ENCODE measurements at places on chromosomes 5 and 9.

GRCh38 chr9:126788046-126788445, 16.8 kb upstream of the ZBTB43 start:
- no peak for DNase-seq

DNA sequence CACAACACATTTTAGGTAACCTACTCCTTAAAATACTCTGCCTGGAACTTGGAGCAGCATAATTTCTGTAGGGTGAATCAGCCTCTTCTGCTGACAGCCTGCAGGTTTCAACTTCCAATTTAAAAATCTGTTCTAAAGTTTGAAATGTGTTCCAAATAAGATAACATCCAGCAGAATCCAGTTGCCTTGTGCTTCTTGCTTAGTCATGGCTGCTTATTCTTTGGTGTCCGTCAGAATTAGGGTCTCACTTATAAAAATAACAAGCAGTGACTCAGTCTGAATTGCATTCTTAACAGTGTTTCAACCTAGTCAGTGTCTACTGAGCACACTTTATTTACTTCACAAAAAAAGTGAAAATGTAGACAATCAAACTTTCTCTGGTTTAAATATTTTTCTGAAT, 3.7 kb downstream of the CDH6 start:
- DNase-seq = no peak

DNA sequence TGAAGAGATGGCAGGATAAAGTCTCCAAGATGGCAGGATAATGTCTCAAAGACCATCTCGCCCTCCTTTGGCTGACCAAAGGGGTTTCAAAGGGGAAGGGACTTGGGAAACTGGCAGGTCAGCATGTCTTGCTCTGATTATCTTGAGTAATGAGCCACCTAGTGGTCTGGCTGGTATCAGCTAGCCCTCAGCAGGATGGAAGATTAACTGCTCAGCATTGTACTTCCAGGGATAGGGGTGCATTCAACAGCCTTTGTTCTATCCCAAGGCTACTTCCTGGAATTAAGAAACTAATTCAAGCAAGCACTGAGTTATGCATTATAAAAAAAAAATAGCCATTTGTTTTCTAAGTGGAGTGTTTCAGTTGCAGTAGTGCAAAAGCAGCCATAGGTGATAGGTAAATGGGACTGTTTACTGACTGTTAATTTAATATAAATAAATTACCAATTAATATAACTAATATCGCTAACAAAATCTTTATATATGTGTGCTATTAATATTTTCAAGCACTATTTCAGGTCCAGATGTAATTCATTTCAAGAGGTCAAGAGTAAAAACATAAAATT, 555.5 kb downstream of the CDH9 start:
- no peak for DNase-seq

- DNase-seq = no peak
Observed at GRCh38 chr5:102802708-102803458, 47.8 kb downstream of the PAM start.

DNA sequence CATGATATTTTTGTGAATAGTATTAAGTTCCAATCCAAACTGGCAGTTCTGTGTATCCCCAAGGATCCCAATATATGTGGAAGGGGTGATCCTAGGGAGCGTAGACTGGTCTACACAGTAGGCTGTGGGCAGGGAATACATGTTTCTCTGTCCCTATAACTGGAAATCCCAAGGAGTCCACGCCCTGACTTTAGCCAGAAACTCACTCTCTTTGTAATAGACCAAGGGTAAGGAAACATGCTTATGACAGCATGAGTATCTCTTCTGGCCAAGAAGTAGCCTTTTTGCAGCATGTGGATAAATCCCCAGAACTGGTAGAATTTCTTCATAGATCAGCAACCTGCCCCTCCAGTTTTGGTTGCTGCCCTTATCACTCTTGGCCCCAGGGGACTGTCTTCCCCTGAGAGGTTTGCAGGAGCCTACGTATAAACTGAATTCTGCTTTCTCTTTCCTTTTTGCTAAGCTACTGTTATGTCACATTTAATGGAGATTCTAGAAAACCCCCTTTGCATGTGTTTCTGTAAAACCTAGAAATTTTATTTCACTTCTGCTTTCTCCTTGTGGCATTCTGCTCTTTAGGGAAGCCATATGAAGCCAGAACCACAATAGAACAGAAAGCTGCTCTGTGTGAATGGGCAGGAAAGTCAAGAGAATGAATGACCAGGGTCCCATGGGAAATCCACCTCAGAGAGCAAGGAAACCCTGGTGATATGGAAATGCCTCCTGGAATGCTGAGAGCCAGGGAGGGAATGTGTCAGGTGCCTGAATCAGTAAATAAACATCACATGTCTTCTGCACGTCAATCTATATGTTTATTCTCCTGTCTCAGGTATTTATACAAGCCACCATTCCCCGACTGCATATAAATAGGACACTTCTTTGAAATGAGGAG, 3.5 kb downstream of the IFNA2 start:
- DNase-seq = peak; percentile 66

DNA sequence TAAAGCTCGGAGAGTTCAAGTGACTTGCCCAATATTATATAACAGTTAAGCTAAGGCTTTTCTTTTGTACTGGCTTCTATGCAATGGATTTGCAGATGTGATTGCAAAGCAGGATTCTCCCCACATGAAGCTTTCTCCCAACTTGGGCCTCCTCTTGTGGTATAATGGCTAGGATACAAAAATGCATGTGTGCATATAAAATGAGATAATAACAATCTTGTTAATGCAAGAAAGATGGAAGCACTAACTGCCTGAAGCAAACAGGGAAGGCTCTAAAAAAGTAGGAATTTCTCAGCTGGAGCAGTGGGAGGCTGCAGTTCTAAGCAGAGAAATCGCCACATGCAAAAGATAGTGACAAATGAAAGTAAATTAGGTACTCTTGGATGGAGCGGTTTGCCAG, 444.2 kb upstream of the RIOK2 start:
- DNase-seq = no peak

- DNase-seq = no peak
Observed at GRCh38 chr5:157778121-157778805, 34.8 kb downstream of the LSM11 start.

GRCh38 chr5:65721050-65721719, 724 bp downstream of the SGTB start:
- peak; percentile 3 for DNase-seq

DNA sequence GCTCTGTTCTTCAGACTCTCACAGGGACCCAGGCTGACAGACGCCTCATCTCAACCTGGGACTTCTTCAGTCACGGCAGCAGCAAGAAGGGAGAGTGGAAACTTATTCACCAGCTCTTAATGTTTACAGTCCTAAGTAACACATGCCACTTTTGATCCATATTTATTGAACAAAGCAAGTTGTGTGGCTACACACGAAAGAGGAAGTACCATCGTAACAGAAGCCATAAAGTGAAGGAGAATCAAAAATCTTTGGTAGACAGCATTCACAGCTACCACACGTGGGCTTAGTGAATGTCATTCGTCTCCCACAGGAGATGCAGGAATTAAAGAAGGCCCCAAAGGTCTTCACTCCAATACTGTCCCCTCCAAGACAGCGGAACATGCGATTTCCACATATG, 582.6 kb downstream of the CETN3 start:
- no peak for DNase-seq

- DNase-seq = no peak
Observed at GRCh38 chr5:1020452-1020961, 11.9 kb downstream of the NKD2 start.

DNA sequence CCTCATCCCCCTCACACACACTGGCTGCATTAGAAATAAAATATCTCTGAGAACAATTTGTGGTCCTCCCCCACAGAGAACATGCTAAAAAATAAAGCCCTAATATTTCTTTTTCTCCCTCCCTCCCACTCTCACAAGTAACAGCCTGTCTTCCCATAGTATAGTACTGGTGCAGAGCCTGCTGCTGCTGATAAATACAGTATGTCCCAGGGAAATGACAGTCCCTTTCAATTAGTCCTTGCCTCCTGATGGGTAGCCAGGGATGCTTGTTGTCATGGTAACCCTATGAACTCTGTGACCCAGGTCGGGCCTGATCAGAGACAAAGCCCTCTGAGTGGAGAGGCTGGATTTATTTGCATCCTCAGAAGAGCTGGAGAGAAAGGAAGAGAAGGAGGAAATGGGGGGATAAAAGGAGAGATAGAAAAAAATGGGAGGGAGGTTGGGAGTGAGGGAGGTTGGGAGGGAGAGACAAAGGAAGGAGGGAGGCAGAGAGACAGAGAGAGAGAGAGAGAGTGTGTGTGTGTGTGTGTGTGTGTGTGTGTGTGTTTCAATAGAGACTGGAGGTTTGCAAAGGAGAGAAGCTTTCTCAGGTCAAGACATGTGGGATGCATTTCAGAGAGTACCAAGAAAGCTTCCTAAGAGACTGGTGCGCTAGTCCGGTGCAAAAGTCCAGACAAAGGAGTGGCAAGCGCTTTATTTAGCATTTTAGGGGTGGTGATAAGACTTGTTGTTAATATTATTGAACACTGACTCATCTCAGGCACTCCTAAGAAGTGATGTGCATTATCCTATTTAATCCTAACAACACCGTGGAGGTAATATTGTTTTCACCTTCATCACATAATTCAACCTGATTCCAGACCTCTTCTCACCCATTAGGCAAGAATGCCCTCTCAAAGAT, 260.8 kb downstream of the FAM114A2 start:
- DNase-seq = no peak

DNA sequence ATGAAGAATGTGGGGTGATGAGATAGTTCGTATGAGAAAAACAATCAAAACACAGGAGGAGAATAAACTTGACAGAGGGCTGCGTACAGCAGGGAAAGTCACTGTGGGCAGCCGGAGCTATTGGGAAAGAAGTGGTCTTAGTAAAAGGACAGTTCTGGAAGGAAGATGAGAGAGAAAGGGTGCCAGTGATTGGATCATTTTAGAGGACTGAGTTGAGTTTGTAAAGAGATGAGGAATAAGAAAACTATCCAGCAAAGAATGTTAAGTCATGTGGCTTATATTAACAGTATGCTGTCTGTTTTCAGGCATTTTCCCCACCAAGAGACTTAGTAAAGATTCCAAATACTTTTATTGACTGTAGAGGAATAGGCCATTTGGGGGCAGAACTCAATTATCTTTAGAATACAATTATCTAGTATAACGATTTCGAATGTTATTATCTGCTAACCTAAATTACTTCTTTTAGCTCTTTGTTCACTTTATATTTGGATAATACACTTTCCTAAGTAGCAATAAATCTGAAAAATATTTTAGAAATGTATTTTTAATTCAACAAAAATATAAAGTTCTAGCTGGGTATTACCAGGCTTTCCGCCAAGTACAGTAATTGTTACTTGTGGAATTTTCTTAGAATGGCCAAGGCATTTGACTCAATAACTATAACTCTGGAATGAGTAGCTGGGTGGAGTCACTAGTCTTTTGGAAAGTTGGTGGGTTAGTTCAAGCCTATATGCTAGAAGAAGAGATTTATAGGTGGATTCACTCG, 15.5 kb upstream of the LOX start:
- DNase-seq = no peak

GRCh38 chr5:67182301-67182790, 14.3 kb downstream of the CD180 start:
- peak; percentile 21 for DNase-seq

- DNase-seq = no peak
Observed at GRCh38 chr5:5558102-5558501, 135.6 kb downstream of the ICE1 start.

- no peak for DNase-seq
Observed at GRCh38 chr5:143677403-143677802, 134.6 kb upstream of the HMHB1 start.

GRCh38 chr5:96657068-96657467, 5.1 kb upstream of the CAST start:
- DNase-seq = peak; percentile 56

- DNase-seq = no peak
Observed at GRCh38 chr9:109238125-109238524, 71.1 kb upstream of the FRRS1L start.

DNA sequence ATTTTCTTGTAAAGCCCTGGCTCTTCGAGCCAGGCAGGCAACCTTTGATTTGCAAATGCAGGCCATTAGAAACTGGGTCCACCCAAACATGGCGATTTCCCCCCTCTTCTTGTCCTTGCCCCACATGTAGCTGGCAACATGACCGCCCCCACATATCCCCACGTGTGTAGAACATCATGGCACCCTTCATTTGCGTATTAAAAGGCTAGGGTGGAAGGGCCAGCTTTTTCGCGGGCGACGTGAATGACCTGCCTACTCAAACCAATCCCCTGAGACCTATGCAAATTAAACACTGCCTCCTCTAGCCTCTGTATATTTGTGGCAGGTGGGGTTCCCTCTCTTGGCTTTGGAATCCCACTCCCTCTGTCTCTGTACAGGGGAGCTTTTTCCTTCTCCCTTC, 107.0 kb upstream of the CLINT1 start:
- DNase-seq = no peak

DNA sequence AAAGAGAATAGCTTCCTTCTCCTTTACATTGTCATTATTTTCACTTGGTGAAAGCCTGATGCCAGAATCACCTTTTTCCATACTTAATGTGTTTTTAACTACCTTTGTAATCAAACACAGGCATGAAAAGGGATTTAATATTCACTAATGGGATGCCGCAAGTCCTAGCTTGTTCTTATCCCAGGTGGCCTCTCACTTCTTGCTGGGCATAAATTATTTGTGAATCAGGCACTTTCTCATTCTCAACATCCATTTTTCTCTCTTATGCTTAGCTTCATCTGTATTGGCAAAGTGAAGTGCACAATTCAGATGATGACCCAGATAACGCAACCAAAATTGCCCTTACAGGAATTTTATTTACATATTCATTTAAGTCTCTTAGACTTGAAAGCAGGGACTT, 10.9 kb downstream of the ACTL7B start:
- DNase-seq = no peak

DNA sequence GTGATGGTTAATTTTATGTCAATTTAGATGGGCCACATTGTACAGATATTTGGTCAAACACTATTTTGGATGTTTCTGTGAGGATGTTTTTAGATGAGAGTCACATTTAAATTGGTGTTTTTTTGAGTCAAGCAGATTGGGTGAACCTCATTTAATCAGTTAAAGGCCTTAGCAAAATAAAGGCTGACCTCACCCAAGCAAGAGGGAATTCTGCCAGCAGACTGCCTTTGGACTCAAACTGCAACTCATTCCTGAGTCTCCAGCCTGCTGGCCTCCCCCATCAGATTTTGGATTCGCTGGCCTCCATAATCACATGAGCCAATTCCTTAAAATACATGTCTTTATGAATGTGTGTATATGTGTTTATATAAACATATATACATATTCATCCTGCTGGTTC, 282.7 kb upstream of the POU5F2 start:
- no peak for DNase-seq

GRCh38 chr5:74422671-74423070, 217.9 kb downstream of the ENC1 start:
- no peak for DNase-seq

DNA sequence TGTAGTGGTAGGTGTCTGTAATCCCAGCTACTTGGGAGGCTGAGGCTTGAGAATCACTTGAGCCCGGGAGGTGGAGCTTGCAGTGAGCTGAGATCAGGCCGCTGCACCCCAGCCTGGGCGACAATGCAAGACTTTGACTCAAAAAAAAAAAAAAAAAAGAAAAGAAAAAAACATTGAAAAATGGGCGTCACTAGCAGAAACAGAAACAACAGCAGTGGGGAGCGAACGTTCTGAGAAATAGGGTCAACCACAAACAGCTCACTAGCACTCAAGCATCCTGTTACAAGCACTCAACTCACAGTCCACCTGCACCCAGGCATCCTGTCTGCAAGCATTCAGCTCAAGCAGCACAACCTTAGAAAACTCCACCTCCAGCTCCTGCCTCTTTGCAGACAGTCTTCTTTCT, 17.2 kb downstream of the TRIM14 start:
- DNase-seq = peak; percentile 88

- no peak for DNase-seq
Observed at GRCh38 chr9:105539452-105539851, 18.5 kb upstream of the FKTN start.

- no peak for DNase-seq
Observed at GRCh38 chr5:119070578-119070827, 384 bp upstream of the DMXL1 start.
